ENCODE measurements at places on chromosomes 3 and 15.

- DNase-seq = no peak
Observed at GRCh38 chr3:156377718-156378117, 177.2 kb downstream of the SSR3 start.

GRCh38 chr3:96416549-96417255 is 397.7 kb upstream of the EPHA6 start:
- DNase-seq = no peak

DNA sequence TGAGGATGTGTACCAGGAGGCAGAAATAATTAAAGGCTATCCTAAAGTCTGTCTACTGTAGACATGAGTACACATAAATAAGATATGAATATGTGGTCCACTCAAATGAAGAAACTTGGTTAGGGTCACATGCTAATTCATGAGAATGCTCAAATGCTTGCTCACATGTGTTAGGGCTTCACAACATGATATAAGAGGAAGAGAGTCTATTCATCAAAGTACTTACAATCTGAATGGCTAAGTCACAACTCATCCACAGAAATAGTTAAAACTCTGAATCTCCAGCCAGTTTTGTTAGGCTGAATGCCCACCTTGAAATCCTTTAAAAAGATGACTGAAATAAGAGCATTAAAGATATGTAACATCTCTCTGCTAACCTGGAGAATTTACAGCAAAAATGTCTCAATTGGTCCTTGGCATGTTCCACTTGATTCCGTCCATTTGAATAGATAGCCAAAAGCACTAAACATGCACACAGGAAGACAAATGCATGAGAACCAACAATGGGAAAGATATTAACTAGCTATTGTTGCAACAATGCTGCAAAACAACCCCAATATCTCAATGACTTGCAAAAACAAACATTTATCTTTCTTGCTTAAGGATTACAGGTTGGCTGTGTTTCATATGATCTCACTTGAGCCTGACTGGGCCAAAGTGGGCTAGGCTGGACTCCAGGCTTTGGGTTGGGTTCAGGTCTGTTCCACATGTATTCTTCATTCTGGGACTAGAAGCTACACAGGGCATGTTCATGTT is 10.6 kb upstream of the TBC1D5 start:
- no peak for DNase-seq

DNA sequence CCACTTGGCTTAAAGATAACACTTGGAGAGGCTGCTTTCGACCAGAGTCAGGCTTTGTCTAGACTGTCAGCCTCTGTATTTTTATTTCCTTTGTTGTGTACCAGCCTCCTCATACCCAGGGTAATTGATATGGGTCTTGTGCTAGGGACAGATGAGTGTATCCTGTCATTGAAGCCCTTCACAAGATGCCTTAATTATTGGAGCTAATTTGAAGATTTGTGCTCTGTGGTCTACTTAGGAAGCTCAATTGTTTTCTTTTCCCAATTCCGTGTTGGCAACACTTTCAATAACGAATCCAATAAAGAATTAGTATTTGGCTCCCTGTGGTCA is 60.5 kb upstream of the DPH6 start:
- DNase-seq = no peak

- DNase-seq = no peak
Observed at GRCh38 chr15:38991701-38992100, 427.1 kb upstream of the RASGRP1 start.

DNA sequence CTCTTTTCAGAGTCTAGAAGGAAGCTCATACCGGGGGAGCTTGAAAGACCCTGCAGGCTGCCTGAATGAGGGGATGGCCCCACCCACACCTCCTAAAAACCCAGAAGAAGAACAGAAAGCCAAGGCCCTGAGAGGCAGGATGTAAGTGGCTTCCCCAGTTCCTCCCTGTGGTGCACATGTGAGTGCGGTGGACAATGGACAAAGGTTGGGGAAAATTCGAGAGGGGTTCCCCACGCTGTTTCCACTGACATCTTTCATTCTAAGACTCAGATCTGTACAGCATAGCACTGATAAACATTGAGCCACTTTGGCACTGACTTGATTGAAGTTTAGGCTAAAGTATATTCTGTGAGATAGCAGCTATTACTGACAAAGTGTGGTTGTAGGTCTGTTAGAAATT is 79.5 kb upstream of the UMPS start:
- no peak for DNase-seq

- DNase-seq = no peak
Observed at GRCh38 chr3:101253396-101253795, 67.0 kb downstream of the IMPG2 start.

DNA sequence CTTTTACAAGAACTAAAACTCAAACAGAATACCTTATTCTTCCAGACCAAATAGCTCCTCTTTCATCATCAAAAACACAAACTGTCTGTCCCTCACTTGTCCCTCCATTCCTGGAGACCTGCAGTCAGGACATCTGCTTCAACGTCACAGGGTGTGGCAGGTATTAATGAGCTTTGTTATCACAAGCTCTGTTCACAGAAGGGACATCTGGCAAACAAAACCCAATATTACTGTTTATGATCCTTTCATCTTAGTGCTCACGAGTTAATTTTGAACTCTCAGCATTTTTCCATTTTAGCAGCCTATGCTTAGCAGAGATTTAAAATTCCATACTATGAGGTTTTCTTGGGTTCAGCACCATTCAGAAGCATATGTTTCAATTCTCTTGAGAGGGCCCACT is 32.9 kb downstream of the AP3S2 start:
- no peak for DNase-seq

All from T-helper 1 cell (primary cell).